Colonic mucosa (tissue), 4 donors: ENCODE measurements at places on chromosomes 16 and 17.
A peak's percentile ranks its signal among the peaks of the same experiment; 100 is the strongest.

DNA sequence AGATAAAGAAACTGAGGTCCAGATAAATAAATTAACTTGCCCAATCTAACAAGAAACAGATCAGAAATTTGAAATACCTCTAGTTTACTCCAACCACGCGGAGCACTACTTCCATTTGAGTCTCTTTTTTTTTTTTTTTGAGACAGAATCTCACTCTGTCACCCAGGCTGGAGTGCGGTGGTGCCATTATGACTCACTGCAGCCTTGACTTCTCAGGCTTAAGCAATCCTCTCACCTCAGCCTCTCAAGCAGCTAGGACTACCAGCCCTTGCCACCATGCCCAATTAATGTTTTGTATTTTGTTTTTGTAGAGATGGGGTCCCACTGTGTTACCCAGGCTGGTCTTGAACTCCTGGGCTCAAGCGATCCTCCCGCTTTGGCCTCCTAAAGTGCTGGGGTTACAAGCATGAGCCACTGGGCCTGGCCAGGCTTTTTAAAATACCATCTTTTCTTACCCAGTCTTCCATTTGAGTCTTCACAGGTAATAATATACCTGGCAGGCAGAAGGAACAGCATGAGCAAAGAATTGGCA is 3.3 kb upstream of the NACA2 start:
- DNase-seq: no peak

- peak; percentile 30 for DNase-seq
Measured at GRCh38 chr17:74213861-74214391, 555 bp downstream of the TTYH2 start.

- DNase-seq: no peak
Measured at GRCh38 chr16:11181242-11181898, 74.6 kb downstream of the SOCS1 start.

DNA sequence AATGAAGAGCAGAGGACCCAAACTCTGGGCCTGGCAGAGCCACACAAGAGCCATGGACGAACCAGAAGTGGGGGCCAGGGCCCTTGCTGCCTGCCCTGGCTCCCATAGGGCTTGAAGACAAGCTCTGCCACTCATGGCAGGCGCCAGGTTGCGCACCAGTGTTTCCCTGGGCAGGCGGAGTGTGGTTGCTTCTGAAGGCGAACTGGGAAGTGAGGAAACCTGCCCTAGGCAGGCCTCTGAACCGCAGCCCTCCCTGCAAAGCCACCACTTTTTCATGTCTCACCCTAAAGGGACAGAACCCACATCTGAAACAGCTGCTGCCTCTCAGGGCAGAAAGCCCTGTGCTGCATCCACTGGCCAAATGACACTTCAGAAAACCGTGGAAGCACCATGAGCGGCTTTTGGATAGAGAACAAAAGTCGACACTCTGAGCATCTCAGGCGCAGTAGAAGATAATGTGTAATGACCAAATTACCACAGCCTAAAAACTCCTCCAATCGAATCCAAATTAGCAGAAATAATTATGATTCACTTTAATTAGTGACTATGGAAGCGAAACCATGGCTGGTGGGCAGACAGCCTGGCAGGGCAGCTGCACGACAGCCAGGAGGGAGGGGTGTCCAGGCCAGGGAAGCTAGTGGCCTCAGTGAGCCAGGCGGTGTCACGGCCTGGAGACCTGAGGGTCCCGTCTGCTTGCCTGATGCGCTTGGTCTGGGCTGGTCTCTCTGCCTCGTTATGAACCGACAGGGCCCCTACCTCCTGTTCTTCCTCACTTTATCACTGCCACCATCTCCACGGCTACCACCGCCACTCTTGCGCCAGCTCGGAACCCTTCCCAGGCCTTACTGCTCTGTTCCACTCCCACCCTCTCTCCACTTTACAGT is 59.1 kb downstream of the PRMT7 start:
- DNase-seq: no peak

- no peak for DNase-seq
Measured at GRCh38 chr16:79379095-79379494, 221.4 kb downstream of the MAF start.

DNA sequence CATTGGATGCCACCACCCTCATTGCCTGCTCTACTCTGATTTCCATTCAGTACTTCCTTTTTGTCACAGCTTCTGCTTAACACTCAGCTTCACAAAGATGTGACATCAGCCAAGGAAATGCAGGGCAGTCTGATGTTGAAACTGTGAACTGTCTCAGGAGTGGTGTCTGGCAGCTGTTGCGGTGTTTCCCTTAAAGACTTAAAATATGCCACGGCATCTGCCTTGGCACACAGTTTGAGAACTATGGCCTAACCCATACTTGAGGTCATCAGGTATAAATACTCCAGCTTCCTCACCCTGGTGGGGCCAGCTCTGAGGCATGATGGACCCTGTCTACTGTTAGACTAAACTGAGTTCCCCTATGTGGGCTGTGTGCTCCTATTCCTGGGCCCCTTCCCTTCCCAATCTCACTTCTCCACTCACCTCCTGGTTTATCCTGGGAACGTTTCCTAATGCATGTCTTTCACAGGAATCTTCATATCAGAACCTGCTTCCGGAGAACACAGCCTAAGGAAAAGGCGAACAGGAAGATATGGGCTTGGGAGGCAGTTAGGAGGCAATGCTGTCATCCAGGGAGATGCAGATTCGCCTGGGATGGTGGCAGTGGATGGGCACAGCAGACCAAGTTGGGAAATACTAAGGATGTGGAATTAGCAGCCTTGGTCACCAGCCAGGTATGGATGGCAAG is 96.5 kb downstream of the WSCD1 start:
- DNase-seq: no peak

DNA sequence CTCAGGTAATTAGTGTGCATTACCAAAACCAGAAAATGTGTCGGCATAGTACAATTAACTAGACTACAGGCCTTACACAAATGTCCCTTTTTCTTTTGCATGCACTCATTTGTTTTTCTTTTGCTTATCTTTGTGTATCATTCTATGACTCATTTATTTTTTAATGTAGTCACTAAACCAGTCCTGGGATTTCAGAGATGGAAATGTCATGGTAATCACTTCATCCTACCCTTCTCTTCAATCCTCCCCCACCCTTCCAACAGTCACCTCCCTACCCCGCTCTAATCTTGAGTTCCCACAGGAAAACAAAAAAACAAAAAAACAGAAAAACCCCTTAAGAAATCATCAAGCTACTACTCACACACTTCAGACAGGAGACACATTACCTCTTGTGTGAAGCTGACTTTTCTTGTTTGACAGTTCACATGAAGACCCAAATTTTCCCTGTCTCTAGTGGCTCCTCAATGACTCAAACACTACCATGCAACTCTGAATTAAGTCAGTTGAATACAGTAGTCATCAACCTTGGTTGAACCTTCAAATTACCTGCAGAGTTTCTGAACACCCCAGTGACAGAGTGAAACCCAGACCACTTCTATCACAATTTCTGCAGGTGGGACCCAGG is 242.4 kb upstream of the SALL1 start:
- DNase-seq: no peak

DNA sequence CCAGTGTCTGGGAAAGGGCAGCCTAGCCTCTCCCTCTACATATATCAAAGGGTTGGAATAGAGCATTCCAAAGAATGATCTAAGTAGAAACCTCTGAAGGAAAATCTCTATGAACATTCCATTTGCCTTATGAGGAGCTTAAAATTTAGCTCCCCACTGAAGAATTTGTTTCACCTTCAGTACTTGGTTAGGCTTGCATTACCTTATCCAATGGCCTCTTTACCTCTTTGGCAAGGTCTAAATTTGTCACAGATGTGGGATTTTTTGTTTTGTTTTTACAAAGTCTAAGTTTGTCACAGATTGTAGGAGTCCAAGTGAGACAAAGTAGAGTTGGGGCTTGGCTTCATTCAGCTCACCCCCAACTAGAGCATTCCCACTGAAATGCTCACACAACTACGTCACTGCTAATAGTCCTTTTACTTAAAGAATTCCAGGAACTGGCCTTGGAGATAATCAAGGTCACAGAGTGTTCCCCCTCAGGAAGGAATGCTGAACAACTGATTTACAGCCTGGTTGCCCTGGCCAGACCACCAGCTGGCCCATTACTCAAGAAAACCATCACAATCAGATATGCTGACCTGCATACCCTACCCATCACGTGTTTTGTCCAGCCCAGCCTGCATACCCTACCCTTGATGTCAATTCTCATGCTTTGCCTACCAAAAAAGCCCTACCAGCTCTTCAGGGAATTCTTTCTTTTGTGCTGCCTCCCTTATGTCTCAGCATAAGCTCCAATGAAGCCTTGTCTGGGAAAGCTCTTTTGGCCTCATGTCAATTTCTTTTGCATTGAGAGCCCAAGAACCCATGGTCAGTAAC is 26.5 kb upstream of the PPM1D start:
- no peak for DNase-seq

DNA sequence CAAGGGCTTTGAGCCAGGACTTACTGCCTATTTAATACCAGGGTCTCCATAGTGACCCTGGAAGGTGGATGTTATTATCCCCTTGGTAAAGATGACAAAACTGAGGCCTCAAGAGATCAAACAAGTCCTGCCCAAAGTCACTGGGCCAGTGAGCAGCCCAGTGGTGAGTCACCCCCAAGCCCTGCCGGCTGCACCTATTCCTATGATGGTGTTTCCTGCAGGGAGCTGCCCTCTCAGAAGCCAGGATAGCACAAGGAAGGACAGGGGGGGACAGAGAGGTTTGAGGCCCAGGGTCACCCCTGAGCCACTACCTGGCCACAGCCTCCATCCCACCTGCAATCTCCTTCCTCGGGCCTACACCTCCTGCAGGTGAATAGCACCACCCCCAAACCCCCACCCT is 90.9 kb downstream of the SDK2 start:
- no peak for DNase-seq

DNA sequence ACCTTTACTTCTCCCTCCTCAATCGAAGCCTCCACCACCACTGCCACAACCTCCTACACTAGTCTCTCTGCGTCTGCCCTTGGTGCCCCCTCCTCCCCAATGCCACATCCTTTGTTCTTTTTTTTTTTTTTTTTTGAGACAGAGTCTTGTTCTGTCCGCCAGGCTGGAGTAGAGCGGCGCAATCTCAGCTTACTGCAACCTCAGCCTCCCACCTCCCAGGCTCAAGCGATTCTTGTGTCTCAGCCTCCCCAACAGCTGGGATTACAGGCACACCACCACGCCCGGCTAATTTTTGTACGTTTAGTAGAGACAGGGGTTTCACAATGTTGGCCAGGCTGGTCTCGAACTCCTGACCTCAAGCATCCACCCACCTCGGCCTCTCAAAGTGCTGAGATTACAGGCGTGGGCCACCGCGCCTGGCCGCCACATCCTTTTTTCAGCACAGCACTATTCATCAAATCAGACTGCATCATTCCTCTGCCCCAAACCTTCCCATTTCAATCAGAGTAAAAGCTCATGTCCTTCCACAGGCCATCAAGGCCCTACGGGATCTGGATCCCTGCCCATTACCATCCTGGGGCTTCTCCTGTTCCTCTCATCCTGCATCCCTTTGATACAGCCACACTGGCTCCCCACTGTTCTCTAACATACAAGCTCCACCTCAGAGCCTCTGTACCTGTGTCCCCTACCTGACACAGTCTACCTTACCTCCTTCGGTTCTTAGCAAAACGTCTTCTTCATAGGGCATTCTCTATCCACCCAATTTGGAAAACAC is 2.0 kb downstream of the KLHL11 start:
- DNase-seq: no peak

GRCh38 chr17:4769628-4770027 is 2.1 kb upstream of the TM4SF5 start:
- no peak for DNase-seq

DNA sequence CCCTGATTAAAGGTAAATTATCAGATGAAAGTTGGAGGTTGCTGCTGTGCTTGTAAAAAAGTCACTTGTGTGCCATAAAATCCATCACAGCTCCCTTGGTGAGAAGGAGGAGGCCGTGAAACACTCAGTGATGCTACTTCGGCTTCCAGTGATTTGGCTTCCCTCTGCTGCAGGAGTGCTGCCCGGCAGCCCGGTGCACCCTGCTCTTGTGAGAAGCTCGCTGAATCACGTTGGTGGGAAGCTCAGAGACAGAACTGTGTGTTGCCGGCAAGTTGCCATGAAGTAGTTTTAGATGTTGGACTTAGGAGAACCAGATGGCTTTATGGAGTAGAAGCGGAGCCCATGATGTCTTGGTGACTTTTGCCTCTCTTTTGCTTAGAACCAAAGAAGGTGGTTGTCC is 33.3 kb downstream of the MSI2 start:
- DNase-seq: no peak

GRCh38 chr17:61313461-61314326 is 85.9 kb upstream of the TBX2 start:
- no peak for DNase-seq

- DNase-seq: peak; percentile 88
Measured at GRCh38 chr17:42578282-42578869, 847 bp upstream of the PSMC3IP start.

GRCh38 chr16:89044418-89045180 is 49.1 kb upstream of the ACSF3 start:
- DNase-seq: no peak

GRCh38 chr17:8126491-8127066 is 2.7 kb upstream of the HES7 start:
- DNase-seq: peak; percentile 67

DNA sequence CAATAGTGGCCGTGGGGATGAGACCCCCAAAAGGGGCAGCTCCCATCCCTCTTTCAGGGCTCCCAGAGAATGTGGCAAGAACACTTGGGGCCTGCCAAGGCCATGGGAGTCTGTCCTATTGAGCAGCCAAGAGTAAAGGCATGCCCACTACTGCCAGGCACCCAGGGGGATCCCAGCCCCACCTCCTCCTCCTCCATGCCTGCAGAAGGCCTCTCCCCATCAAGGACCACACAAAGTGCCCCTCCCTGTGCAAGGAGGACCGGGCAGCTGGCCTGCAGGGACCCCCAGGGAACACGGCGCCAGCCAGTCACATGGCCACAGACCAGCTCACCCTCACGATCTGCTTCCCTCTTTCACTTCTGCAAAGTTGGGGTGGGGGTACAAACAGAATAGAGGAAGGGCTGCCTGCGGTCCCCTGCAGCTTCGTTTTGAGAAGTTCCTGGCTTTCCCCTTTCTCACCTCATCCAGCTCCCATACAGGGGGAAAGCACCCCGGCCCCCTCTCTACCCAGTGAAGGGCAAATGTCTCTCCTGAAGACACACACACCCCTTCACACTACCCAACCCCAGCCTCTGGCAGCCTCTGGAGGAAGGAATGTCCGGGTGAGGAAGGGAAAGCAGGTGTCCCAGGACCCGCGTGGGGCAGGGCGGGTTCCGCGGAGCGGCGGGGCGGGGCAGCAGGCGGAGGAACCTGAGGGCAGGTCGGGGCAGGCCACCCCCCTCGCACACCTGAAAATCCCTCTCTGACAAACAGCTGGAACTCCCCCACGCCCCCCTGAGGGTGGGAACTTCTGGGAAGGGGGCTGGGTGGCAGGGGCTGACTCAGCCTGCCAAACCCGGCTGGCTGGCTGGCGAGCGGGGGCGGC is 2.0 kb downstream of the PPP1R9B start:
- DNase-seq: peak; percentile 79

GRCh38 chr16:20744922-20745440 is 3.4 kb upstream of the THUMPD1 start:
- no peak for DNase-seq
